ENCODE measurements at places on chromosomes 5 and 9.

DNA sequence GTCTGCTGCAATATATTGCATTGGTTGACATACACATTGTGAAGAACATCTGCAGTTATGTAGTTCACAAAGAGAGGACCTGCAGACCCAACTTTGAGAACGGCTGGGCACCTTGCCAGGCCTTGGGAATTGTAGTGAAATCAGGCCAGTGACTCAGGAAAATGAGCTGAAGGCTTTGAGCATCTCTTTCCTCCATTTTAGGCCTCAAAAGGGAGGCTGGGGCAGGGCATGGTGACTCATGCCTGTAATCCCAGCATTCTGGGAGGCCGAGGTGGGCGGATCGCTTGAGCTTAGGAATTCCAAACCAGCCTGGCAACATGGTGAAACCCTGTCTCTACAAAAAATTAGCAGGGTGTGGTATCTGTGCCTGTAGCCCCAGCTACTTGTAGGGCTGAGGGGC, 1.4 kb upstream of the IPPK start:
- DNase-seq = peak; percentile 93

DNA sequence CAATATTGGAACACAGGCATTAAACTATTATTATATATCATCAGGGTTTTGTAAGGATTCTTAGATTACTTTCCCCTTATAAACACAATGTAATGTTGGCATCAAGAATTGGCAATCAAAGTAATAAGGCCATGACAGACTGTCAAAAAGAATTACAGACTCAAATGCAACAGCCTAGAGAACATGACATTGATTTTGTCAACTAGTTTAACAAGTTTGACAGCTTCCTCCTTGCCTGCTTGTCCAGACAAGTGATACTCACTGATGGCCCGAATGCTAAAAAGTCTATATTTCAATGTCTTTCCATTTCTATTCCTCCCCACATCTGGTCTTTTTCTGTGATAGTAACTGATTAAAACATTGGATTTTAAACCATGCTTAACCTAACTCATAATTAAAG, 6.4 kb upstream of the ANKRD31 start:
- no peak for DNase-seq

- no peak for DNase-seq
Observed at GRCh38 chr5:3854188-3854821, 258.7 kb downstream of the IRX1 start.

- DNase-seq = no peak
Observed at GRCh38 chr5:168464214-168464613, 22.1 kb upstream of the RARS1 start.

GRCh38 chr9:121294866-121295661, 27.1 kb downstream of the GSN start:
- no peak for DNase-seq

DNA sequence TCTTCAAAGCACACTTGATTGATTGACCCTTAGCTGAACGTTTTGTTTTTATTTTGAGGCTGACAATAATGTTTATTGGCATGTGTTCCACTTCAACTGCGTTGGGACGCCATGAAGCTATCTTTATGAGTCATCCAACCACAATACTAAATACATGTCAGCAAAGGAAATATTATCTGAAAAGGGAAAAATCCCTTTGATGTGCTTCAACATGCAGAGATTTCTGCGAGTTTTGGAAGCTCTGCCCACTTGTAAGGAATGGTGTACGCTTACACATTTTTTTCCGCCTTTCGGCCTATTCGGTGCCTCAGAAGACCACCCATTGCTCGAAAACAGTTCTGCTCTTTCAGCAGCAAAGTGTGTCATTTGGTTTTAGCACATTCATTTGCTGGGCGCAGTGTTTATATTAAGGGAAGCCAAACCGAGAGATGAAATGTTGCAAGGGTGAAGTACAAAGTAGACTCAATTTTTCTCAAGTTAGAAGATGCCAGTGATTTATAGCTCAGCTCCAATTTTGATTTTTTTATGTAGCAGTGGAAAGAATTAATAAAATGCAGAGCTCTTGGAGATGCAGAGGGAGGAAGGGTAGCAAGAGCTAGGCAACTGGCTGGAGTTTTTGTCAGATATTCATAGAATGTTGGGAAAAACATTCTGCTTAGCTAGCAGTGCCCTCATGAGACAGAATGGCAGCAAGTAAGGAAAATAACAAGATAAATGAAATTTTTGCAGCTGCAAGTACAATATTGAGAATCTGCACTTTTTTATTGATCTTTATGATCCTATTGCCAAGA, 68.9 kb downstream of the PRDM6 start:
- DNase-seq = peak; percentile 84

- DNase-seq = no peak
Observed at GRCh38 chr9:87428659-87429058, 69.0 kb upstream of the DAPK1 start.

DNA sequence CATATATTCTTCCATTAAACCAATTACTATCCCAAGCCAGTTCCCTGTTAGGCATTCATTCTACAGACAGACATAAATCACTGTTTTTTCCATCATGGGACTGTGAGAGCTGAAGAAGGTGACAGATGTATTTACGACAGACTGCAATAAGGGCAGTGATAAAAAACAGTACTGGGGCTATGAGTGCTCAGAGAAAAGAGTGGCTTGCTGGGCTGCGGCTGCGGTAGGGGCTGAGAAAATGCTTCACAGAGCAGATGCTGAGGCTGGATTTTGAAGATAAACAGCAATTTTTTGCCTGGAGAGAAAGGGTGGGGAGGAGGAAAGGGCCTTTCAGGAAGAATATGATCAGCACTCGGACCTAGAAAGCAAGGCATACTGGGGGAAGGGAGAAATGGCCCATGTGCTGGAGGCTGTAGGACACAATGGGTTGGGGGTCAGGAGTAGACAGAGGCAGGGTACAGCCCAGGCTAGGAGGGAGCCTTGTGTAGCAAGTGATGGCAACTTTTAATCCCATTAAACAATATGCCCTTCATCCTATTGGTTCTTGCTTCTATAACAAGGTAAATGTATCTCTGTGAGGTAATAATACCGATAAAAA, 279.3 kb downstream of the ASTN2 start:
- DNase-seq = no peak

- no peak for DNase-seq
Observed at GRCh38 chr9:137918331-137919094, 40.9 kb downstream of the CACNA1B start.

GRCh38 chr5:72468606-72469005, 38.6 kb downstream of the ZNF366 start:
- DNase-seq = no peak

- peak; percentile 87 for DNase-seq
Observed at GRCh38 chr5:159050316-159051143, 49.2 kb downstream of the EBF1 start.

GRCh38 chr5:105034401-105034763, 1471.8 kb upstream of the NUDT12 start:
- peak; percentile 20 for DNase-seq

Measured in fibroblast of skin of right biceps (primary cell).